ENCODE measurements at places on chromosomes 12 and 14. TPM values are rescaled to one million over a fixed set of nuclear protein-coding genes. Genes with fewer than 3 reads are reported as not detected.

The ZNF385A gene
- total RNA-seq: 85.8 TPM

The FLRT2 gene
- 2.4 TPM for total RNA-seq

The IFT81 gene
- 9.6 TPM for total RNA-seq

The PRR4 gene
- total RNA-seq: 1.0 TPM

The SYNDIG1L gene
- total RNA-seq: not detected

The FOXG1 gene
- not detected for total RNA-seq

The NR4A1 gene
- 45.1 TPM for total RNA-seq

The KIF26A gene
- total RNA-seq: 3.2 TPM

The GRIP1 gene
- 3.7 TPM for total RNA-seq

The ANO2 gene
- 5.7 TPM for total RNA-seq

The SYCP3 gene
- total RNA-seq: not detected

The KRT82 gene
- total RNA-seq: not detected

The LAG3 gene
- total RNA-seq: 0.11 TPM

The KLRC1 gene
- not detected for total RNA-seq

The MGST1 gene
- 9.3 TPM for total RNA-seq

The MANSC1 gene
- total RNA-seq: 3.2 TPM

The SCAF11 gene
- 63.5 TPM for total RNA-seq

The MSI1 gene
- not detected for total RNA-seq

The PLBD1 gene
- total RNA-seq: 6.5 TPM

The CLEC6A gene
- not detected for total RNA-seq

The SOX5 gene
- 2.9 TPM for total RNA-seq

The PPP2R5E gene
- total RNA-seq: 29.3 TPM

The PTHLH gene
- total RNA-seq: not detected

The RDH12 gene
- total RNA-seq: not detected

The KRT7 gene
- total RNA-seq: 2.3 TPM

The OTOGL gene
- 0.26 TPM for total RNA-seq

The CLIP1 gene
- 458 TPM for total RNA-seq

The TSPAN9 gene
- 28.0 TPM for total RNA-seq

The ISM2 gene
- not detected for total RNA-seq

The AQP6 gene
- total RNA-seq: not detected

The NAA25 gene
- 42.2 TPM for total RNA-seq

The CABP1 gene
- total RNA-seq: 4.8 TPM

The TSPAN19 gene
- total RNA-seq: not detected

The AGAP2 gene
- 9.6 TPM for total RNA-seq

The GDF3 gene
- 0.30 TPM for total RNA-seq

The TRMT5 gene
- total RNA-seq: 9.7 TPM

The FOXA1 gene
- not detected for total RNA-seq

The TSHR gene
- total RNA-seq: not detected

The USP44 gene
- total RNA-seq: 0.24 TPM

The KLHDC1 gene
- total RNA-seq: 6.9 TPM

The CHURC1 gene
- 77.9 TPM for total RNA-seq

The CMKLR1 gene
- total RNA-seq: 4.7 TPM

The GRIN2B gene
- not detected for total RNA-seq

The FAR2 gene
- total RNA-seq: 1.3 TPM

The TPPP2 gene
- total RNA-seq: 0.90 TPM

The TIMM9 gene
- 55.6 TPM for total RNA-seq

The SERPINA3 gene
- 229 TPM for total RNA-seq

The OASL gene
- total RNA-seq: 0.30 TPM

The KLHDC2 gene
- total RNA-seq: 80.7 TPM

Data from psoas muscle (tissue), 8 donors.